ENCODE measurements at places on chromosomes 6 and 20.

DNA sequence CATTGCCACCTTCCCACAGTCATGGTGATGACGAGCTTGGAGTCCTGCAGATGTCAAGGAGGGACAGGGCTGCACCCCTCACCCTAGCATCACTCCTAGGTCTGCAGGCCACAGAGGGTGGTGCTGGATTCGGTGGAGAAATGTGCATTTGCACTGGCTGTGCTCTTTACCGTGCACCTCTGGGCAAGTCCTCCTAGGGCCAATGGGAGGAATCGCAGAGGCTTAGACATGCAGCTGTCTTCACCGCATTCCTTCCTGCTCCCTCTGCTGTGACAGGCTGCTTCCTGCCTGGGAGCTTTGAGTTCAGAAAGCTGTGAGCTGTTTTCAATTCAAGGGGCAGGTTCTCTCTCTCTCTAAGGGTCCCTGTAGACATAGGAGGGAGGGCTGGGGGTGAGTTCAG is 85.1 kb downstream of the EDN3 start:
- DNase-seq, result no peak

DNA sequence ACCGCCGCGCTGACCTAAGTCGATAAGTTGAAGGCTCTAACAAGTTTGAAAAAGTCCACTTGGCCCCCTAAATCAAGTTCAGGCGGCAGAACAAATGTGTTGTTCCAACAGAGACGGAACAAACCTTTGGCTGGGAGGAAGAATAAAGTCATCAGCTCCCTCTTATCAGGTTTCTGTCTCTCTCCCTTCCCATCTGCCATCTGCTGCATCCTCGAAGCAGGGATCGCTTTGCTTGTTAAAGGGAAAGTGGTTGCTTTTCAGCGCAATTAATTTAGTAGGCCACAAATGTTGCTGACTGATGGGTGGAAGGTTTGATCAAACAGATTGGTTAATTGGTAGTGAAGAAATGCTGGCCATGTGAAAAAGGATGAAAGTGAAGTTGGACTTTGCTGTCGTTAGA is 64.3 kb downstream of the CDH4 start:
- DNase-seq, result no peak

DNA sequence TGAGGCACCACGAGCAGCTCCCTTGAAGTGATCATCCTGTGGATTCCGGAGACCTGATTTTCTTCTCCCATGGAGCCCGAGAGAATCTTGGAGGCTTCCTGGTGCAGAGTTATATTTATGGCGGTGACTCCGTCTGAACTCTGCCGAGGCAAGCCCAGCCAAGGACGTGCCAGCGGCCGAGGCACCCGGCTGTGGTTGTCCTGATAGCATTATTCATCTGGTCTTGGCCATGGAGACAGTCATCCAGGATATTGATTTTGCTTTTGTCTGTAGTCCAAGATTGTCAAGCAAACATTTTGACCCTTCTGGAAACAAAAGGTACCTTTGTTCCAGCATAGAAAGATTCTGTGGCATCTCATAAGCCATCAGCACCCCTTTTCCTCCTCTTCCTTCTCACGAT is 163.3 kb downstream of the SCML4 start:
- DNase-seq, result no peak

GRCh38 chr20:10633718-10634117 is 40.1 kb downstream of the JAG1 start:
- no peak for DNase-seq

DNA sequence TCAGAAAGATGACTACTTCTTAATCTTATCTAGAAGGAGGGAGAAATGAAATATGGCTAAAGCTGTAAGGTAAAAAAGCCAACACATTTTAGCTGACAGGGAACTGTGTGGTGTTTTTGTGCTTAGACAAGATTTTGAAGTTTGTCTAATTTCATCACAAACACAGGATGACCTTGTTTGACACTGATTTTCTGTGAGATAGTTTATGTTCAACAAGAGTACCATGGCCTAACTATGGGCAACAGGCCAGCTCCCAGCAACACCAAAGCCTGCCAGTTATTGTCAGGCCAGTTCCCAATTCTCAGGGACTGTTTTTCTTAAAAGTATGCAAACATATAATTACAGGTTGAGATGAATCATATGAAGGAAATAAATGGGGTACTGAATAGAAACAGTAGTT is 5.5 kb upstream of the ABCF1 start:
- no peak for DNase-seq

- DNase-seq, result no peak
These were observed 307.6 kb upstream of the MAP3K7 start for GRCh38 chr6:90894285-90895130.

GRCh38 chr20:2692036-2692885 is at the start of gene EBF4:
Gene EBF4 (plus strand): TSS chr20:2692780. CDS start chr20:2693646, 866 bp downstream.
- no peak for DNase-seq

DNA sequence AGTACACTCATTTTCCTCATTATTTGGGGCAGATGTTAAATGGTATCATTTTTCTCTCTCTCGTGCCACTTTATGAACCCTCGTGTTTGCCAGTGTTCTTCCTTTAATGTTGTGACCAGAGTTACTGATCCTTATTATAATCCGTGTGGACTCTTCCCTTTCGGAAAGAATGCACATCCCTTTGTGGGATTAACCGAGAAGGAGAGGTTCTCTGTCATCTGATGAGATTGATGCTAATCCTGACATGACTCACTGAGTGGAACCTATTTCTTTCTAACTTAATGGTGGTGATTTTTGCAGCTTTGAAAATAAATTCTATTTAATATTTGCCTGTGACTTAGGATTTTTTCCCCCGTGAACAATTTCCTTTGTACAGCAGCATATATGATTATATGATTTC is 300.0 kb upstream of the MAN1A1 start:
- no peak for DNase-seq

- no peak for DNase-seq
These were observed 128.9 kb downstream of the SCML4 start for GRCh38 chr6:107695061-107695720.

All from HS-5 (cell line).